ENCODE measurements at places on chromosomes 7 and 10.

GRCh38 chr10:8032558-8032957 is 21.9 kb upstream of the GATA3 start:
- no peak for DNase-seq
- H3K27ac ChIP-seq = no peak overlapping the region
- H3K36me3 ChIP-seq = peaks cover 2% of the 10 kb centered on the region

- no peaks in the 10 kb centered on the region for H3K27me3 ChIP-seq
- peak overlapping the region; percentile 3 for H3K4me3 ChIP-seq
- H3K4me1 ChIP-seq = peaks cover 22% of the 10 kb centered on the region
- peak; percentile 56 for DNase-seq
- H3K27ac ChIP-seq = no peak overlapping the region
Observed at GRCh38 chr10:132684164-132684891, 101.6 kb downstream of the NKX6-2 start.

DNA sequence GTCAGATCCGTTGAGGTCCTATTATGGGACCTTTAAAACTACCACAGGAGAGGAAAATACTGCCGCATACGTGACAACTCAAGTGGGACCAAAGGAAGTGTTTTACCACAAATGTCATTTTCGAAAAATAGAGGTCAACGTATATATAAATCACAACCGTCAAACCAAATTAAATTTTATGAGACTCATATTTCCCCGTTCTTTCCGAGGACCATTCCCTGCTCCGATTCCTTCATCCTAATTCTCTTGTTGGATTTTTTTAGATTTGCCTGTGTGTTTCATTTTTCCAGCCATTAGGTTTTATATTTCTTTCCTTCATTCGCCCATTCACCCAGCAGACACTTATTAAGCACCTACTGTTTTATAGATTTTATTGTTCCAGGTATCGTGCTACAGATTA is 583.9 kb upstream of the FOXK1 start:
- H3K27me3 ChIP-seq = no peaks in the 10 kb centered on the region
- no peak overlapping the region for H3K27ac ChIP-seq
- no peak overlapping the region for H3K4me3 ChIP-seq
- H3K36me3 ChIP-seq = no peaks in the 10 kb centered on the region

- H3K27ac ChIP-seq = no peak overlapping the region
- H3K4me1 ChIP-seq = peaks cover 5% of the 10 kb centered on the region
- H3K27me3 ChIP-seq = peaks cover 25% of the 10 kb centered on the region
- no peaks in the 10 kb centered on the region for H3K36me3 ChIP-seq
- H3K4me3 ChIP-seq = no peak overlapping the region
Observed at GRCh38 chr10:109838592-109839244, 84.6 kb downstream of the XPNPEP1 start.

- peaks cover 7% of the 10 kb centered on the region for H3K4me1 ChIP-seq
- peak overlapping the region; percentile 68 for H3K4me3 ChIP-seq
- no peaks in the 10 kb centered on the region for H3K36me3 ChIP-seq
- H3K27me3 ChIP-seq = peaks cover 40% of the 10 kb centered on the region
- no peak overlapping the region for H3K27ac ChIP-seq
- peak; percentile 0 for DNase-seq
Observed at GRCh38 chr10:59362959-59363381, 621 bp upstream of the FAM13C start.

DNA sequence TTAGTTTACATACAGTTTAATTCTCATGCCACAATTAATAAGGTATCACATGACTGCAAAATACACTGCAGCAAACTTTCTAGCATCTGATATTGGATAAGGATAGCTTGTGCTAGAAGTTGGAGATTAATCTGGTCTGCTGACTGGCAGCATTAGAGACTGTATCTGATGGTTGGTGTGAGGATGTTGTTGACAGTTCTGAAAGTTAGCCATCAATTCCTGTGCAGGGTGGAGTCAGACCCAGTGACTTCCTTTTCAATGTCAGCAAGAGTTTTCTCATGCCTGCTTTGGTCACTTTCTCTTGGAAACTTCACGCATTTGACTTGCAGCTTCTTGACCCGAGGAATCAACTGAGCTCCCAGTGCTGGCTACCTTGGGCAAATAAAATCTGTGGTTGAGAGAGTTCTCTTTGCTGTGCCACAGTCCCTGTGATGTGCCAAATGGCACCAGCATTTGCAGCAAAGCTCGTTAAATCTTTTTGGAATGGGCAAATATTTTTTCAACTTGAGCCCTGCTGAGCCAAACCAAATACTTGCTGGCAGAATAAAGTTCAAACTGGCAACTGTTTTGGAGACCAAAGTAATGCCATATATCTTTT is 233.0 kb downstream of the TRIL start:
- no peaks in the 10 kb centered on the region for H3K4me1 ChIP-seq
- H3K27ac ChIP-seq = no peak overlapping the region
- no peaks in the 10 kb centered on the region for H3K36me3 ChIP-seq
- no peak overlapping the region for H3K4me3 ChIP-seq
- H3K27me3 ChIP-seq = no peaks in the 10 kb centered on the region
- DNase-seq = no peak

- peak overlapping the region; percentile 98 for H3K27ac ChIP-seq
- peaks cover 66% of the 10 kb centered on the region for H3K4me1 ChIP-seq
- peak overlapping the region; percentile 97 for H3K4me3 ChIP-seq
Observed at GRCh38 chr7:105268056-105268455, 120.7 kb downstream of the SRPK2 start.

- H3K27ac ChIP-seq = no peak overlapping the region
- H3K27me3 ChIP-seq = peaks cover 8% of the 10 kb centered on the region
- no peak for DNase-seq
- peaks cover 23% of the 10 kb centered on the region for H3K4me1 ChIP-seq
- H3K36me3 ChIP-seq = no peaks in the 10 kb centered on the region
Observed at GRCh38 chr7:130272381-130273080, 5.9 kb downstream of the CPA2 start.

DNA sequence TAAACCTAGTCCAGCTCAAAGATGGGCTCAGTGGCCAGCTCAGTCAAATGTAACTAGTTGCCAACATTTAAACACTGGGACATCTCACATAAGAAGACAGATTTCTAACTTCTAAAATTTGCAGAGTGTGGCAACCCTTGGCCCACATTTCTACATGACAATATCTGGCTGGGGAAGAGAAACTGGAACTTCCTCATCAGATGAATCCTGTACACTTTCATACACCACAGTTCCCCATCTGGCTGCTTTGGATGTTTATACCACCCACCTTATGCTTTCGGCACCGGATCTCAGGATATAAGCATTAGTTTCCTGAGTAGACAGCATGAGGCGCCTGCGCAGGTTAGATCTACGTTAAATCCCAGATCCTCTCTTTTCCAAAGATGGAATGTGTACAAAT is 199.3 kb downstream of the PRKG1 start:
- H3K27ac ChIP-seq = no peak overlapping the region
- H3K27me3 ChIP-seq = no peaks in the 10 kb centered on the region
- H3K4me1 ChIP-seq = no peaks in the 10 kb centered on the region
- DNase-seq = no peak

GRCh38 chr7:26633557-26633956 is 230.8 kb downstream of the SKAP2 start:
- peaks cover 11% of the 10 kb centered on the region for H3K27me3 ChIP-seq
- DNase-seq = no peak
- no peak overlapping the region for H3K27ac ChIP-seq

DNA sequence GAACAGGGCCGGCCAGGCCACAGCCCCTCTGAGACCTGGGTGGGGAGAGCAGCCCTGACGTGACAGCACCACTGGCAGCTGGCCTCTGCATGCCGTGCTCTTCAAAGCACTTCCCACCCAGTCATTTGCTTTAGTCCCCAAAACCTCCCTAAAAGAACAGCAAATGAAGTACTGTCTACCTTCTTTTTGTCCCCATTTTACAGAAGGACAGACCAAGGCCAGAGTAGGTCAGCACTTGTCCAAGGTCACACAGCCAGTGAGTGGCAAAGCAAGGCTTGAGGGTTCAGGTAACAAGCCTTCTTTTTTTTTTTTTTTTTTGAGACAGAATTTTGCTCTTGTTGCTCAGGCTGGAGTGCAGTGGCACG is 15.1 kb downstream of the ATP6V1F start:
- no peak overlapping the region for H3K4me3 ChIP-seq
- no peaks in the 10 kb centered on the region for H3K36me3 ChIP-seq
- H3K4me1 ChIP-seq = no peaks in the 10 kb centered on the region
- H3K27ac ChIP-seq = no peak overlapping the region
- no peaks in the 10 kb centered on the region for H3K27me3 ChIP-seq

DNA sequence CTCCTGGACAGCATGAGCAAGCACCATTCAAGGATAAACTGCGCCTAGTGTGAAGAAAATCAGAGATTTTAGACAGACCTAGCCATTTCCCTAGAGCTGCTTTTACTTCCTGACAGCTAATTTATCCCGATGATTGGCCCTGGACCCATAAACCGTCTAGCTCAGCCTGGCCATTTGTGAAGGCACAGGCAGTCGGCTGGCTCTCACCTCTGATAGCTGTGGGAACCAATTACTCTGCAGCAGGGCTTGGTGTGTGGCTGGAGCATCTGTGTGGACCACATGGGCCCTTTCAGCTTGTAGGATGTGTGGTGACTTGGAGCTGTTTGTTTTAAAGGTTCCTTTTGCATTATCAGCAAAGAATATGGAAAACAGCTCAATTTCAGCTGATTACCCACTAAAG is 111.1 kb upstream of the NPY start:
- no peaks in the 10 kb centered on the region for H3K36me3 ChIP-seq
- H3K4me3 ChIP-seq = no peak overlapping the region
- H3K4me1 ChIP-seq = no peaks in the 10 kb centered on the region
- no peak overlapping the region for H3K27ac ChIP-seq
- peaks cover 7% of the 10 kb centered on the region for H3K27me3 ChIP-seq

DNA sequence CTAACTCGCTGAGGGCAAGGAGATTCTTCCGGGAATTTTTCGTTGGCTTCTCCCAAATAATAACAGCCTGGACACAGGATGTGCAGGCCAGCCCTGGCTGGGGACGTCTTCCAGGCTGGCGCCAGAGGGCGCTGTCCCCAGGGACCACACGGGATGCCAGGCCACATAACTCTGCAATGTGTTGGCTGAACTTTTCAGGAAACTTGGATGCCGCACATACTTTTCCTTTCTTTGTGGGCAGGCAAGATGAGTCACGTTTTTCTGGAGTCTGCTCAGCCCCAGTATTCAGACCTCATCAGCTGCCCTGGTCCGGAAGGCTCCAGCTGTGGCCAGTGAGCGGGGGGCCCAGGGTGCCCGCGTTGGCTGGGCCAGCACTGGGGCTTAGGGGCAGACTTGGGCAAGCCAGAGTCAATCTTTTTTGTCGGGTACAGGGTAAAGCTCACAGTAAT is 122.7 kb downstream of the PRKAG2 start:
- H3K4me1 ChIP-seq = peaks cover 21% of the 10 kb centered on the region
- DNase-seq = peak; percentile 33
- no peaks in the 10 kb centered on the region for H3K36me3 ChIP-seq
- H3K4me3 ChIP-seq = no peak overlapping the region
- H3K27ac ChIP-seq = no peak overlapping the region

- H3K36me3 ChIP-seq = no peaks in the 10 kb centered on the region
- no peak for DNase-seq
- H3K27me3 ChIP-seq = no peaks in the 10 kb centered on the region
- H3K27ac ChIP-seq = no peak overlapping the region
Observed at GRCh38 chr10:18483516-18484186, 167.7 kb downstream of the NSUN6 start.

DNA sequence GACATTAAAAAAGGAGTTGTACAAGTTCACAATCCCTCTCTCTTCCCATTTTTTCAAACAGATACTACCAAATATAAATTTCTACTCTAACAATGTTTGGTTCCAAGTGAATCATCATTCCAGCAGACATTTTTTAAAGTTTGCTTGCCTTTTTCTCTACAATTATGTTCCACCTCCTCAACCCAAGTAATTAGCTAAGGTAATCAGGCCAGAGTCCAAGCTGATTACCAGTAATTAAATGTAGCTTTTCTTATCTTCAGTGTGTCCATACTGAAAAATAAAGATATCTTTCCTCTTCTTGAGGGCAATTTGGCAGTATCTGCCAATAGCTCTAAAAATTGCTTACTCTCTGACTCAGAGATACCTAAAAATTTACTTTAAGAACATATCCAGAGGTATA is 126.0 kb downstream of the ITGB8 start:
- H3K27me3 ChIP-seq = no peaks in the 10 kb centered on the region
- H3K36me3 ChIP-seq = no peaks in the 10 kb centered on the region
- no peaks in the 10 kb centered on the region for H3K4me1 ChIP-seq

GRCh38 chr10:33524966-33525365 is 190.5 kb upstream of the NRP1 start:
- H3K4me3 ChIP-seq = no peak overlapping the region
- no peak for DNase-seq
- H3K27me3 ChIP-seq = peaks cover 35% of the 10 kb centered on the region

DNA sequence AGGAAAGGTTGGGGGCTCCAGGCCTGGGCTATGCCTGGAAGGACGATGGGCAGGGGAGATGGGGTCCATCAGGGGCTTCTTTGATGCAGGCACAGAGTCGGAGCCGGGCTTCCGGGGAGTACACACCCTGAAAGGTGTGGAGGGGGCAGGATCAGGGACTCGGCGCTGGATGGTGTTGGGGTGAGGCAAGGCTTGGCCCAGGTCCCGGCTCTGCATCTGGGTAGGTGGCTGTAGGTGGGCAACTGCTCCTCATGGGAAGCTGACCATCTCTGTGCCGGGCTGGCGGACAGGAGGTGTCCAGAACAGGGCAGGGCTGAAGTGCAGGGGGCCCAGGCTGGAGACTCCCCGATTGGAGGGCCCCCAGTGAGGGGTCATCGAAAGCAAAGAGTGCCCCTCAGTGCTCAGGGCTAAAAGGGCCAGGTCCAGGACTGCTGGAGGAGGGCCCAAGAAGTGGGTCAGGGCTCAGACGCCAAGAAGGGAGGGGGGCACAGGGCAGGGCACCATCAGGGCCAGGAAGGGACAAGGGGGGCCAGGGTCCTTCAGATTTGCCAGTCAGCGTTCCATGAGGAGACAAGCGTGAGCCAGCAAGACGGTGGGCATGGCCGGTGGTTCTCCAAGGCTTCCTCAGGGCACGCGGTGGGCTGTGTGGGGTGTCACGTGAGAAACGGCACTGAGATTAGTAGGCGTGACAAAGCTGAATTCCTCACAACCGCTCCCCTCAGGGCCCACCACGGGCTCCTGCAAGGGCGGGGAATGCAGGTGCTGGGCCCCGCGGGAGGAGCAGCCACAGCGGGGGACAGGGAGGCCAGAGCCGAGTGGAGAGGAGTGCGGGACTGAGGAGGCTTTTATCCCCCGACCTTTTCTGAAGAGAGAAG is 97.0 kb downstream of the BMS1 start:
- H3K4me1 ChIP-seq = no peaks in the 10 kb centered on the region
- no peak overlapping the region for H3K4me3 ChIP-seq
- no peak for DNase-seq
- no peak overlapping the region for H3K27ac ChIP-seq
- H3K36me3 ChIP-seq = no peaks in the 10 kb centered on the region
- no peaks in the 10 kb centered on the region for H3K27me3 ChIP-seq

GRCh38 chr7:83162402-83163256 is at the start of gene PCLO:
Gene PCLO, minus strand, starts transcription at chr7:83162884. Its CDS starts 292 bp downstream, at chr7:83162592.
- no peak within 1 kb of the TSS for H3K27ac ChIP-seq
- H3K27me3 ChIP-seq = peaks cover 21% of the 10 kb centered on the region
- DNase-seq = peak; percentile 73
- H3K4me3 ChIP-seq = peak within 1 kb of the TSS; percentile 71
- no peaks in the 10 kb centered on the region for H3K36me3 ChIP-seq

GRCh38 chr7:28083164-28083997 is 97.2 kb downstream of the JAZF1 start:
- no peak overlapping the region for H3K4me3 ChIP-seq
- no peaks in the 10 kb centered on the region for H3K36me3 ChIP-seq
- no peaks in the 10 kb centered on the region for H3K27me3 ChIP-seq
- H3K4me1 ChIP-seq = no peaks in the 10 kb centered on the region
- H3K27ac ChIP-seq = no peak overlapping the region
- no peak for DNase-seq

All from activated T-cell treated with anti-CD3 and anti-CD28 coated beads, Interleukin-2, amount 50 U/mL, for 72 hours (primary cell).